ENCODE measurements at places on chromosomes 11 and 22. TPM values are rescaled to one million over a fixed set of nuclear protein-coding genes. Genes with fewer than 3 reads are reported as not detected.

DNA sequence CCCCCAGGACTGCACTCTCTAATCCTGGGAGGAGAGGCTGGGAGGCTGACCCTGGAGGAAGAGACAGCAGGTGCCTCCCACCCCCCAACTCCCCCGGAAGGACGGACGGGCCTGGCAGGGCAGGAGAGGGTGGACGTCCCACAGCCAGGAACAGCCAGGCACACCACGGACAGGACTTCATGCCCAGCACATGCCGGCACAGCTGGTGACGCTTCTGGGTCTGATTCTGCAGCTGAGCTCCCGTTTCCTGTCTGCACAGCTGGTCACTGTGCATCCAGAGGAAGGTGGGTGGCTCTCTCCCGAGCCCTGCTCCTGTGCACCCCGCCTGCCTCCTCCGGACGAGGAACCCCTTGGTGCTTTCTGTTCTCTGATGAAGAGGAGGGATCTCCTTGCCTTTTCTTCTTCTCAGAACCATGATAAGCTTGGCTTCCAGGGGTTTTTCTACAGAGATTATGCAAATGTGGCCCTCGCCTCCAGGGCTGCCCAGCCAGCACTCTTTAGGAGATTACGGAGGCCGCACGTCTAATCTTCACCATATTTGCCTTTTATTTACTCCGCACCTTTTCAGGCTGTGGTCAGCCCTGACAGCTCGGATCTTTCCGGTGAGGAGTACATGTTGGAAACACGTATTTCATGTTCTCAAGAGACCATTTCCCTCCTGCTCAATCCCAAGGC lies 1295.8 kb downstream of the BRD1 start:
- DNase-seq: peak; percentile 43

DNA sequence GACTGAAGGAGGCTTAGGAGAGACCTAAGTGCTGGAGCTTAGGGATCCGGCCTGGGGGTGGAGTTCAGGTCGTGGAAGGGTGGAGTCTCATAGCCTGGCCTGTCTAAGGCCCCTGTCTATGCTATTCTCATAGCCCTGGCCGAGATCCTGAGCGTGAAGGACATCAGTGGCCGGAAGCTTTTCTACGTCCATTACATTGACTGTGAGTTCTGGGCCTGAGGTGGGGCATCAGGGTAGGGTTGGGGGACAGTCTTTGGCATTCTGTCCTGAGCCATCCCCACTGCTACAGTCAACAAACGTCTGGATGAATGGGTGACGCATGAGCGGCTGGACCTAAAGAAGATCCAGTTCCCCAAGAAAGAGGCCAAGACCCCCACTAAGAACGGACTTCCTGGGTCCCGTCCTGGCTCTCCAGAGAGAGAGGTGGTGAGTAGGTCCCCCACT lies 603 bp downstream of the KAT5 start:
- DNase-seq: no peak

GRCh38 chr11:55949330-55949729 lies 13.1 kb upstream of the OR5I1 start:
- no peak for DNase-seq

- no peak for DNase-seq
These were observed 26.6 kb upstream of the ACER3 start for GRCh38 chr11:76834151-76834550.

DNA sequence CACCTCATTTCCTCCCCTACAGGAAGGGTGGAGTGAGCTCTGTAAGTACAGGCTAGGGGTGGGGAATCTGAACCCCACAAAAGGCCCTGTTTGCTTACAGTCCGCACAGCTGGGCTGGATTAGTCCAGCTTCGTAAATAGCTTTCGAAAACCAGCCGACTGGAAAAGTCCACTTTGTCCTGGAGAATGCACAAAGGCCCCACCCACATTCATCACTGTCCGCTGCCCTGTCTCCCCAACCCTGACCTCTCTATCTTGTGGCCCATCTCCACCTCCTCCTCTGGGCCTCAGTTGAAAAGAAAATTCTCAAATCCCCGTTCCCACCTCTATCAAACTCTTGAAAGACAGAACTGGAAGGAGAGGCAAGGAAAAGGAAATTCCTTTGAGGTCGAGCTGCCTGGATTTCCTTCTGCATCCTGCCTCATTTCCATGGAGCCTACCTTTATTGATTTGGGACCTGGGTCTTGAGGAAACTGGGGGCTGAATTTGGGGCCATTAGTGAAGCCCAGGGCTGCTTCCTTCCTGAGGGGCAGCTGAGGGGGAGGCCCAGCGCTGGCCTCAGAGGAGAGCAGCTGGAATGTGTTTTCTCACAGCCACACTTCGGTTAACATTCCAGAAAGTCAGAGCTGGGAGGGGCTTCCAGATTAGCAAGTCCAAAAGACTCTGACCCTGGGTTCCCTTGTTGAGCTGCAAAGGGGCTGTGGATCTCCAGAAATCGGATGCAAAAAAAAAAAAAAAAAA lies 147.6 kb downstream of the FBXO7 start:
- no peak for DNase-seq

DNA sequence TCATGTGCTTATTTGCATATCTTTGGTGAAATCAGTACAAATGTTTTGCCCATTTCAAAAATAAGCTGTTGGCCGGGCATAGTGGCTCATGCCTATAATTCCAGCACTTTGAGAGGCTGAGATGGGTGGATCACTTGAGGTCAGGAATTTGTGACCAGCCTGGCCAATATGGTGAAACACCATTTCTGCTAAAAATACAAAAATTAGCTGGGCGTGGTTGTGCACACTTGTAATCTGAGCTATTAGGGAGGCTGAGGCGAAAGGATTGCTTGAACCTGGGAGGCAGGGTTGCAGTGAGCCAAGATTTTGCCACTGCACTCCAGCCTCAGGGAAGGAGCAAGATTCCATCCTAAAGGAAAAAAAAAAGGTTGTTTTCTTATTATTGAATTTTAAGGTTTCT lies 136.0 kb downstream of the SWAP70 start:
- DNase-seq: no peak

GTSE1 gene
- 12.2 TPM for polyA plus RNA-seq

OR51E1 gene
- polyA plus RNA-seq: not detected

UPK3A gene
- polyA plus RNA-seq: not detected

WNT7B gene
- polyA plus RNA-seq: 0.13 TPM
